ENCODE measurements at places on chromosomes 13 and 19.

- no peak for DNase-seq
Observed at GRCh38 chr13:48776401-48776800, 122.7 kb downstream of the CYSLTR2 start.

DNA sequence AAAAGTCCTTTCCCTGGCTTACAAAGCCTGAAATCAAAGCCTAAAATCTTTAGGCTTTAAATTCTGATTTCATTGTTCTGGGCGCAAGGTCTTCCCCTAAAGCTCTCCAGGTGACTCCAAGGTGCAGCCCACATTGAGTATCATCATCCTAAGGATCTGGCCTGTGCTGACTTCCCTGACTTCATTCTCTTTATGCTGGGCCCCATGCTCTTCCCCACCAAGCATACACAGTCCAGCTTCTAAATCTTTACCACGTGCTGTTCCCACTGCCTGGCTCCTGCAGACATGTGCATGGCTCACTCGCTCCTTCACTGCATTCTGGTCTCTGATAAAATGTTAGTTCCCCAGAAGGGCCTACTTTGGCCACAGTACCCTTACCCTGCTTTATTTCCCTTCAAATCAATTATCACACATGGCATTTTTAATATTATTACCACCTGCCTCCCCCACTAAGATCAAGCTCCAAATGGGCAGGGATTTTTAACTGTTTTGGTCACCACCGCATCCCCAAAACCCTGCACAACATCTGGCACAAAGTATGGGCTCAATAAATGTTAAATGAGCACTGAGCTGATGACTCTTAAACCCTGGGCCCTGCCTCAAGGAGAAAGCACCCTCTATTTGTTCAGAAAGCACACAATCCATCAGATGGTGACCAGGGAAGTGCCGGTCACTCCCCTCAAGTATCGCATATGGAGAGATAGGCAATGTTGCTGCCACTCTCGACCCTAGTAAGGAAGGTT, 3.3 kb downstream of the FBL start:
- DNase-seq, result no peak

DNA sequence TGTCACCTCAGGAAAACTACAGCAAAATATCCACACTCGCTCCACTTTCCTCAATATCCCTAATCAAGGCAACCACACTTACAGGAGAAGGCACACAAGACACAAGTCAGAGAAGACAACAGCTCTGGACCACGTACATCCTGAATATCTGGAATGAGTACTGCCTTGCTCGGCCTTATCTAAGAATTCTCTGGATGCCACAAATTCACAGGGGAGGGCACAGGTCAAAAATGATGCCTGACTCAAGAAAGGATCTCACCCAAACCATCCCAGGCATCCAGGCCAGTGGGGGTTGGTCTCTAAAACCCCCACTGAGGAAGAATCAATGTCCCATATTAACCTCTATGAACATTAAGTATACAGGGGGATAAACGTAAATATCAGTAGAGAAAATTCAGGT, 29.9 kb downstream of the ATP7B start:
- no peak for DNase-seq

GRCh38 chr13:58165617-58166016, 534.1 kb downstream of the PCDH17 start:
- DNase-seq, result no peak

DNA sequence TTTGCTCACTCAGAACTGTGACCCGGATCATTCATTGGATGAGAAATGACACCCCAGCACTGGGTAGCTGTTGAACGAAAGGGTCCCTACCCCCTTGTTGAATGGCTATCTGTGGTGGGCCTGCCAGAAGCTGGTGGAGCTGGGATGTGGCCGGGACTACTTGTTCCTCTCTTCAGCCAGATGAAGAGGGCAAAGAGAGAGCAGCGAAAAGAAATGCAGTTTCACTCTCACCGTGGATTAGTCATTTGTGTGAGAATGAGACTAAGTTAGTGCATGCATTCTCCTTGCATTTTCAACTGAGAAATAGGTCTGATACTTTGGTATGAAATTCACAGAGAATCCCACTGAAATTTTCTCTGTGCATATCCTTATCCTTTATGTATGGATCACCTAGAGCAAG, 553.1 kb downstream of the IRS2 start:
- DNase-seq, result no peak

DNA sequence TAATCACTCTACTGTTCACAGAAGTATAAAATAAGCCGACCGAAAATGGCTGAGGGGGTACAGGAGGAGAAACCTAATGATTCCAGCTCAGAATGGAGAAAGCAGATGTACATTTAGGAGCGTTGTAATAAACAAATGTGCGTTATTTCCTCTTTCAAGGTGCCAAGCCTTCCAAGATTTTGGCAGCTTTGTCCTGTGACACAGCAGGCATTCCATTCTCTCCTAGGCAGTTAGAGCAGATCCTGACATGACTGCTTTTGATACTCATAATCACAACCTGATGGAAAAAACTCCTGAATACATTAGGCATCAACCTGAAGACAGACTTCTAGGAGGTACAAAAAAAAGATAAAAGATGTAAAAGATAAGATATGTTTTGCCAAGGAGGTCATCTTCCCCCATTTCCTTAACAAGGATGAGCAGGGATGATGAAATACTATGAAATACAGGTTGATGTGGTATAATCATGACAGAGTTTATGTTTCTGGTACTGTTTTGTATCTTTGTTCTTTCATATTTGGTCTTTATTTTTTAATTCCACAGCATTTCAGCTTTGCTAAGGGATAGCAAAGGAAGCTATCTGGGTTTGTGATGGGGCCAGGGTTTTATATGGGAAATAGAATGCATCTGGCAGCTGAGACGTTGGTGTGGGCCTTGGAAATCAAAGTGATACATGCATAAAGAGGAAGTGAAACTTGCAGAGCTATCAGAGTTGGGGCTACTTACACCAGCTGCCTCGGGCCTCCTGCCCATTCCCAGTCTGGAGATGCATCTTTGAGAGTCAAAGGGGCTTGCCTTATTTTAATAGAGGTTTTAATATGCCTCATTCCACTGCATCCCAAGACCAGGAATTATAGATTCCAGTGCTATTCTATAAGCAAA, 222.5 kb downstream of the OXGR1 start:
- DNase-seq, result no peak

GRCh38 chr13:75395066-75395465, 86.9 kb downstream of the TBC1D4 start:
- DNase-seq, result no peak

GRCh38 chr13:69720278-69720983, 387.2 kb upstream of the ATXN8OS start:
- DNase-seq, result no peak

- DNase-seq, result no peak
Observed at GRCh38 chr13:112144616-112145550, 77.9 kb downstream of the SOX1 start.

- no peak for DNase-seq
Observed at GRCh38 chr19:12886969-12887747, at the start of gene KLF1. TSS of gene KLF1 (minus strand) at chr19:12887201. CDS start at chr19:12887140, 61 bp downstream.

DNA sequence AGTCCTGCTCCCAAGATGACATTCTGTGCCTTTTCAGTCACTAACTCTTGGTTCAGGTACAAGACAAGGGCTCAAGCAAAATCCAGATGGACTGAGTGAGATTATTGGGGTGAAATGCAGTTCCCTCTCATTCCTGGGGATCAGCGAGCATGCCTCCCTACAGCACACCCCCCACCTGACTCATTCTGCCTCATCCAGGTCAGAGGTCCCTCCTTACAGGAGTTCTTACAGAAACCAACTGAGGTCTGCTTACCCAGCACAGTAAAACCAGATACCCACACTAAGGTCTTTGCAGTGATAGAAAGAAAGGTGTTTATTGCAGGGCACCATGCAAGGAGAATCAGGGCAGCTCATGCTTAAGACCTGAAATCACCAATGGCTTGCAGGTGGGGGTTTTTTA, 21.6 kb upstream of the MRI1 start:
- no peak for DNase-seq

- no peak for DNase-seq
Observed at GRCh38 chr19:45249261-45250033, 1.6 kb upstream of the MARK4 start.

DNA sequence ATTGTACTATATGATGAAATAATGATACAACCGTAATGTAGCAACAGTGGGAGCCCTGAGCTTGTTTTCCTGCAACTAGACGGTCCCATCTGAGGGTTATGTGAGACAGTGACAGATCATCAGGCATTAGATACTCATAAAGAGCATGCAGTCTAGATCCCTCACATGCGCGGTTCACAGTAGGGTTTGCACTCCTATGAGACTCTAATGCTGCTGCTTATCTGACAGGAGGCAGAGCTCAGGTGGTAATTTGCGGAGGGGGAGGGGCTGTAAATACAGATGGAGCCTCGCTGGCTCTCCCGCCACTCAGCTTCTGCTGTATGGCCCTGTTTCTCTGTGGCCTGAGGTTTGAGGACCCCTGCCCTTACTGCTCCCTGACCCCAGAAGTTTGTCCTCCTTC, 13.7 kb downstream of the EPHX3 start:
- DNase-seq, result no peak

DNA sequence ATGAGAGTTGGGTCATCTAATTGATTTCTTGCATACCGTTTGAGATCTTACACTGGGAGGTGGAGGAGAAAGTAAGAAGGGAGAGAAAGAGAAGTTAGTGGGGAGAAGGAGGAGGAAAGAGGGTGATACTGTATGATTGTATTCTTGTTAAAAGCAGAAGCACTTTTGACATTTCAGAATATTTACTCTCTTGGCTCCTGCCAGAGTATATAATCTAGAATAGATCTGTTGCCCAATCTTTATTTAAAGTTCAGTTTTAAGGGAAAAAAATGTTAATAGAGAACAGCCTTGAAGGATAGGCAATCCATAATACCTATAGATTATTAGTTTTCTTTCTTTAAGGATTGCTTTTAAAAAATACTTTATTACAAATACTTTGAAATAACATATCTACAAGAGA, 41.5 kb downstream of the PDS5B start:
- no peak for DNase-seq

GRCh38 chr13:20475927-20476691, 49.5 kb downstream of the CRYL1 start:
- DNase-seq, result no peak

DNA sequence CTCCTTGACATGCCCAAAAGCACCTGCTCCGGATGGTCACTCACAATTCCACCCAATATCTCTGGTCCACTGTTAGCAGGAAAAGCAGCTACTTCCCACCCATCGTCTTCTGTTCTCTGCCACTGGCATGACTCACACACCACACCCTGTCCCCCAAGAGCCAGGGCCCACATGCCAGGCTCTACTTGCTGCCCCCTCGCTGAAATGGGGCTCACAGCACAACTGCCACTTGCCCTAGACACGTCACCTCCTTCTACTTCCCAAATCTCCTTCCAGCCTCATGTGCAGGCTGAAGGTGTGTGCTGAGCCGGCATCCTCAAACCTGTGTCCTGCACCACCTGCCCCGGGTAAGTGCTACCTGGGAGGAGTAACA, 65.0 kb downstream of the TBC1D4 start:
- DNase-seq, result no peak

DNA sequence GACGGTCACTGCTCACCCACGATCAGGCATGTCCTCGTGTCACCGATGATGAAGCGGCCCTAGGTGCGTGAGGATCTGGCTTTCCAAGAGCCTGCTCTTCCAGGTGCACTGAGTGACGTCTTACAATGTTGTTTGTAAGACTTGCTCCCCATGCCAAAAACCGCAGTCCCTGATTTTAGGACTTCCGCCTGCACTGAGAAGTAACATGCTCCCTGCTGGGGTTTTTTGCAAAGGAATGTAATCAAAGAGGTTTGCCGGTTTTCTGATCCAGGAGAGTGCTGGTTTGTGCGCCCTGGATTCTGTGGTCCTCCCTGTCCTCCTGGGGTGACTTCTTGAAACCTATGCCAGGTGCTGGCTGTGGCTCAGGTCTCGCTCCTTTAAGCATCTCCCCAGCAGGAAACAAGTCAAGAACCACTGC, 38.8 kb downstream of the MYO9B start:
- no peak for DNase-seq

DNA sequence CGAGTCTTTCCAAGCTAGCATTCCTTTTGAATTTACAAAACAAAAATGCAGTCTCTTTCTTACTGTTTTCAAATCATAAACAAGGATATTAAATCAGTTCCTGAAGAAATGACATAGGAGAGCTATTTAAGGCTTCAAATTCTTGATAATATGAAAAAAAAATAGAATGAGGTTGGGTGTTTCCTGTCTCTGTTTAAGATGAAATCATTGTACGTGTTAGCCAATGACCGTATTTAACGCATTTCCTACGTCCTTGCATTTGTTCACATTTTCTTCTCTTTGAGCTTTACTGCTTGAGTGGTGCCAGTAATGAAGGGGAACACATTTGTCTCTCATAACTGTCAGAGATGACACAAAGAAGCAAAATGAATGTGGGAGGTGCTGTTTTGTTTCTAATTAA, 821.3 kb downstream of the DIAPH3 start:
- no peak for DNase-seq

DNA sequence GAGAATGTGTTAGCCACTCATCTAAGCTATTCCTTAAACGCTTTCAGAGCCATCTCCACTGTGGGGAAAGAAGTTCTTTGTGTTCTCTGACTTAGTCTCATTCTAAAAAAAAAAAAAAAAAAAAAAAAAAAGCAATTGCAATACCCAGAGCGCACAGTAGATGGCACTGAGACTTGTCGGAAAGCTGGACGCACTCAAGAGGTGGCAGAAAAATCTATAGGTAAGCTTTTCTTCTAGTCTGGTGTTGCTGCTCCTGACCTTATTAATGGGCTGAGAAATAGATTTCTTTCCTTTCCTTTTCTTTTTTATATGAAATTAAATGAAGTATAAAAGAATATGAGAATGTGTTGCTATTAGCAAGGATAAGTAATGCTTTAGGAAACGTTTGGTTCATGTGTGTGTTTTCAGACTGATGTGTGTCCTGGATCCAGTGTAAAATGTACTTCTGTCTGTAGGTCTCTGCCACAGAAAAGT, 4.7 kb upstream of the GJB2 start:
- DNase-seq, result no peak

- no peak for DNase-seq
Observed at GRCh38 chr13:47087241-47087640, 190.4 kb upstream of the HTR2A start.

- no peak for DNase-seq
Observed at GRCh38 chr19:6743714-6744380, 4.4 kb downstream of the TRIP10 start.

DNA sequence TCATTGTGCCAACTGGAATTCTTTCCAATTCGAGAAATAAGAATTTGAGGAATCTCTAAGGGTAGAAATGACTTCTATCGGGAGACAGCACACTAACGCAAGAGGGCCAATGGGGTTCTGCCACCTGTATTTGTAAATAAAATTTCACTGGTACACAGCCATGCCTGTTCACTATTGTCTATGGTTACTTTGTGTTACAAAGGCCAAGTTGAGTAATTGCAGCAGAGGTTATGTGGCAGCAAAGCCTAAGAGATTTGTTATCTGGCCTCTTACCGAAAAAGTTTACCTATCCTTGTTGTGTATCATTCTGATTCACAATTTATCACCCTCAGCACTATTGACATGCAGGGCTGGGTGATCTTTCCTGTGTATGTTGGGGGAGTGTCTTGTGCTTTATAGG, 278.0 kb downstream of the KLF5 start:
- DNase-seq, result no peak

GRCh38 chr13:45626731-45627374, 11.3 kb upstream of the ERICH6B start:
- DNase-seq, result no peak

All from T1000 (cell line).